ENCODE measurements at places on chromosomes 2 and 18.

DNA sequence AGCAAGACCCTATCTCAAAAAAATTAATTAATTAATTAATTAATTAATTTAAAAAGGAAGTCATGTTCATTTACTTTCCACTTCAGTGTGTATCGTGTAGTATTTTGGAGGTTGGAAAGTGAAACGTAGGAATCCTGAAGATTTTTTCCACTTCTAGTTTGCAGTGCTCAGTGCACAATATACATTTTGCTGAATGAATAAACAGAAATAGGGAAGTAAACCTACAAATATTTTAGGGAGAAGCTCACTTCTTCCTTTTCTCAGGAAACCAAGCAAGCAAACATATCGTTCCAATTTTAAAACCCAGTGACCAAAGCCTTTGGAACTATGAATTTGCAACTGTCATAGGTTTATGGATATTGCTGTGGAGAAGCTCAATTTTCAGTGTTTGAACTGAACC lies 27.8 kb downstream of the SLC14A1 start:
- no peak for DNase-seq

DNA sequence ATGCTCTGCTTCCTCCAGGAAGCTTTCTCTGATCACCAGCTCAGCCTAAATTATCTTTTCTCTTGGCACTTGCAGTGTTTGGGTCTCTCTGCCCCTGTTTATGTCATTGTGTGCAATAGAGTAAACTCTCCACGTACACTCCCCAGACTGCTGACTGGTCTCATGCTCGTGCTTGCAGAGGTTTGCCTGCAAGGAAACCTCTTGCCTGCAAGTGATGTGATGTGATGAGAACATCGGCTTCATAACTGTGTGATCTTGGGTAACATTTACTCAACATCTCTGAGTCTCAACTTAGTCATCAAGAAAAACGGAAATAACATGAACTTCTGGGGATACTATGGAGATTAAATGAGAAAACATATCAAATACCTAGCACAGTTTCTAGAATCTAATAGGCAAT lies 92.3 kb downstream of the BIN1 start:
- no peak for DNase-seq

GRCh38 chr2:45119038-45119437 lies 109.8 kb upstream of the SIX2 start:
- DNase-seq, result no peak

- no peak for DNase-seq
Observed at GRCh38 chr2:41294331-41294730, 753.5 kb upstream of the PKDCC start.

- no peak for DNase-seq
Observed at GRCh38 chr2:101725038-101725437, 27.5 kb downstream of the MAP4K4 start.
